ENCODE measurements at places on chromosomes 1 and 21.

GRCh38 chr1:109910123-109910962, at the start of gene CSF1:
TSS of gene CSF1 (plus strand) at chr1:109910849. CDS start at chr1:109911024, 175 bp downstream.
- DNase-seq = peak; percentile 73

GRCh38 chr1:228824366-228824765, 89.1 kb downstream of the RHOU start:
- no peak for DNase-seq

DNA sequence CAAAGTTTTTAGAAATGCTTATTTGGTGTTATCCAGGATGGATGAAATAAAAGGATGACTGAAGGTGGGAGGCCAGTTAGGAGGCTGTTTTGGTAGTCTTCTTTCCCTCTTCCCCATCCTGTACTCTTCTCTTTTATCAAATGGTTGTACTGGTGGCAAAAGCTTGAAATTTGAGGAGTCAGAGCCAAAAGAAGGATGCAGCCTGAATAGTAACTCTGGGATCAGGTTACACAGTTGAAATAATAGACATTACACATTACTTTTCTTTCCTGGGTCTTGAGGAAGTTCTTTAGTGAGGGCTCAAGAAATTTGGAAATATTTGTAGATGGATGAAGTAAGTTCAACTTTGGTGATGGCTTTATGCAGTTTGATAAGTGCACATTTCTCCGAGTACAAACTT, 108.6 kb downstream of the GPR52 start:
- no peak for DNase-seq

DNA sequence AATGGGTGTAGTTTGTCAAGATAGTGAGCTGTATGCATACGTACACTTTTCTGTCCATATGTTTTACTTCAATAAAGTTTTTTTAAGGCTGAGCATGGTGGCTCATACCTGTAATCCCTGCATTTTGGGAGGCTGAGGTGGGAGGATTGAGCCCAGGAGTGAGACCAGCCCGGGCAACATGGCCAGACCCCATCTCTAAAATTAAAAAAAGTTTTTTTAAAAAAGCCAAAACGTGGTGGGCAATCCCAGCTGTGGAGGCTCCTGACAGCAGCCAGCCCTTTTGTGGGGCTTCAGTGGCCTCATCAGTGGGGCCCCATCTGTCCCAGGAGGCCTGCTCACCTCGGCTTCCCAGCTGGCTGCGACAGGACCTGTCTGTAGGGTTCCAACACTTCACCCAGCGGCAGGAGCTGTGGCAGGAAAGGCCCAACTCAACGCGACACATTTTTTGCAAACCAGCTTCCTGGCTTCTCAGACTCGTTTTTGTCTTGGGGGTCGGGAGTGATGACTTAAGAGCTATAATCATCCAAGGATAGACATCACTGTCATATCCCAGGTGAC, 56.9 kb upstream of the LBR start:
- DNase-seq = no peak

- no peak for DNase-seq
Measured at GRCh38 chr1:85865213-85865612, 157.0 kb upstream of the ZNHIT6 start.

GRCh38 chr1:84996846-84997666, at the start of gene MCOLN2:
TSS of gene MCOLN2 (minus strand) at chr1:84997113. CDS start at chr1:84996872, 241 bp downstream.
- no peak for DNase-seq

- no peak for DNase-seq
Measured at GRCh38 chr1:100306735-100307313, 40.8 kb downstream of the RTCA start.

DNA sequence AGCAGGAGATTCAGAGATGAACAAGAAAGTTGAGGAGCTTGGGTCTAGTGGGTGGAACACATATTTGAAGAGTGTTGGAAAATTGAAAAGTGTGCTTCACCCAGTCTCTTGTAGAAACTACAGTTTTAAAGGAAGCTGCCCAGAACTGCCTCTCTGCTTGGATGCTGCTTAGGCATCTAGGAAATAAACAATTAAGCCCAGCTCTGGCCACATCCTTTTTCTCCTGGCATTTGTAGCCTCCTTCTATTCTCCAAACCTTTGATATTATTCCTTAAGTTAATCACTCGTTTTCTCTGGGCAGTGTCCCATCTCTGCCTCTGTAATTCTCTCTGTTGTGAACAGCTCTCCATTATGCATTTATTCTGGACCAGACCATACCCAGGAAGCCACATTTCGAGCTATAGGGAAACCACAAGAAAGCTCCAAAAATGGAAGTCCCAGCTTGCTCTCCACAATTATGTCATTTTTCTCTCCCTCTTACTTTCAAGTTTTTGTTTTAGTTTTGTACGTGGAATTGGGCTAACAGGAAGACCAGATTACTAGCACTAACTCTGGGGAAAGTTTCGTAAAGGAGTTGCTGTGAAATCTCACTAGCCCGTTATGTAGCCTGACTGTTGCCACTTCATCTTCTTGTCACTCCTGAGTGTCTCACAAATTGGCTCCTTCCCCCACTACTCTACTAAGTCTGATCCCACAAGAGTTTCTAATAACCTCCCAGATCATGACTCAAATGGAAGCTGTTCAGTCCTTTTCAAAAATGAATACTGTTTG, 102.2 kb downstream of the NTMT2 start:
- DNase-seq = no peak

DNA sequence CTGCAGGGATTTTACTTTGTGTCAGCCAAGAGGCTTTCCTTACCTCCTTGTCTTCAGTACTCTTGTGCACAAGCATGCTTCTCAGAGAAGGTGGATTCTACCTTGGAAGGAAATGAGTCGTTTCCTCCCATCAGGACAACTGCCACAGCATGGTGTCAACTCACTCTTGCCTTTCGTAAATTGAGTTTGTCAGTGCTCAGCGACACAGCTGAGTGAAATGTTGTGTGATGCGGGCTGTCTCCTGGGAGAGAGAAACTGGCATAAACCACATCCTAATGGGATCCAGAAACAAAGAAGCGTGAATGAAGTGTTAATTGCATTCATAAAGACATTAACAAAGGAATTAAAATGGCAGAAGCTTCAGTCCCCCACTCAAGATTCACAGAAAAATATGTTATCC, 51.5 kb upstream of the SLC22A15 start:
- peak; percentile 38 for DNase-seq

DNA sequence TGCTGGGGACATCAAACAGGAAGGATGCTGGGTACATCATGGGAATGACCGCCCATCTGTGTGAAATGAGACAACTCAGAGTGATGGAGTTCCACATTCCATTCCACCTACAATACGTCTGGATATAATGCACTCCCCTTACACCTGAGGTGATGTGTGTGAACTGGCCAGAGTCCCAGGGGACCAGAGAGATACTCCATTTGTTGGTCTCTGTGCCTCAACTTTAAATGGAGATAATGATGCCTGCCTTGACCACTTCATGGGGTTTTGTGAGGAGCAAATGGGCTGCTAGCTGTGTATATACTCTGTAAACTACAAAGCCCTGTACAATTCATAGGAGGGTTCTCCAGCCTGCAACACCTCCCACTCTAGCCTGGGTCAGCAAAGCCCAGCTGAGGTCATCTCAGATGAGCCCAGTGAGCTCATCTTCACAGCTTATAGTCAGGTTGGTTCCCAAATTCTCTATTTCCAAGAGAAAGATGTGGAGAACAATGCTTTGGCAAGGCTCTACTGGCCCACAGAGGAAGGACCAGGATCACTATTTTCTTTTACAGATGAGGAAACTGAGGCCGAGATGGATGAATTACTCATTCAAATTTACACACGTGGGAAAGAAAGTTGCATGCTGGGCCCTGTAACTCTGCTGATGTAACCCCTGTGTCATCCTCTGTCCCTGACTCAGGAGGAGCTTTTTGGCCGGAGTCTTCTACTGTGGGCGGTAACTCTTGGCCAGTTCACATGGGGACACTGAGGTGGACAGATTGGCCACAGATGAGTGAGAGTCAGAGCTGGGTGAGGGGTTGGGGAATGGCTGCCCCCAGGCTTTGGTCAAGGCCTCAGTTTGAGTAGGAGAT, 105.6 kb upstream of the GCLM start:
- no peak for DNase-seq

DNA sequence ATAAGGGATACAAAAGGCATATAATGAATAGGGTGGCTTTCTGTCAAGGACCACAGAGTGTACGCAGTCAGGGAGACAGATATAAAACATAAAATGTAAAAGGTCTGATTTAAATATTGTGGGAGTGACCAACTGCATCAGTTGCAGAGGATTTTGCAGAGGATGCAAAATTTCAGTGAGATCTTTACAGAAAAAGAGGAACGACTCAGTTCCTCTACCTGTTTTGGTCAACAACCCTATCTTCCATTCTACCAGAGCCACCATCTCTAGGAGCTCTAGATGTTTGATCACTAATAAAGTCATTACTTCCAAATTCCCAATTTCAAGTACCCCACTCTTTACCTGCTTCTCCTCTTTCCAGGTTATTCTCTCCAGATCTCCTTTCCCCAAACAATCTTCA, 16.5 kb downstream of the SOD1 start:
- DNase-seq = no peak

DNA sequence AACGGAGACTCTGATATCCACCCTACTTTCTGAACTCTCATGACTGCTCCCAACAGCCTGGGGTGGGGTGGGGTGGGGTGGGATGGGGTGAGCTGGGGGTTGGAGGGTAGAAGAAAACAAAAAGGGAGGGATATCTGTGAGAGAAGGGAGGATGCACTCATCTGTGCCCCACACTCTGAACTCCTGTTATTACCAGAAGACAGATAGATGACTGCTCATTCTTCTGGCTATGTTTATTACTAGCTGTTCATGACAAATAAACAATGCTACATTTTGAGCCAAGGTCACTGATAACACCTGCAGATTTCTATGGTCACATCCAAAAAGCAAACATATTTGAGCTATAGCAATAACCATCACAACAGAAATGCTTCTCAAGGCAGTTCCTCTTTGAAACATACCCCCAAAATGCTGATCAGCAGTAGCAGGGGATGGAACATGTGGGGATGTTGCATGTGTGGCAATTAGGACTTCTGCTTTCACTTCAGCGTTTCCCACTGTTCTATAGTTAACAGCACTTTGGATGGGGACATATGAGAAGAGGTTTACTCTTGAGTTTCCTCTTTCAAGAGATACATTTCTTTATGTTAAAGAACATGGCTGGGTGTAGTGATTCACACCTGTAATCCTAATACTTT, 43.3 kb downstream of the GPR3 start:
- no peak for DNase-seq

GRCh38 chr1:9289711-9290485, 2.8 kb upstream of the SPSB1 start:
- no peak for DNase-seq

- DNase-seq = no peak
Measured at GRCh38 chr1:34781844-34782391, 904 bp downstream of the GJB3 start.

DNA sequence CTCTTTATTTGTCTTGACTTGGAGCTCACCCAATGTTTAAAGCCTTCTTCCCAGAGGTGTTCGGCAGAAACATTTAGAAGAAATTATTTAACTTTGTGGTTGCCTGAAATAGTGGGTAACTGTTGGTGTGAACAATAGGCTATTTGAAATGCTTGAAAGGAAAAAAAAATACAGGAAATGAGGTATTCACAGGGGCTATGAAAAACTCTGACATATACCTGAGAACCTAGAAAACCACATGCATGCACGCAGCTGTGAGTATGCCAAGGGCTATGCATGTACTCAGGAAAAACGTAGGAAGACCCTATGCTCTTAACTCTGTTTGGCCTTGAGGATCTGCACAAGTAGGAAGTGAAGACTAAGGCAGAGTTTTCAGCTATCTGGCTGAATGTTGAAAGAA, 16.4 kb upstream of the RNF186 start:
- DNase-seq = no peak

GRCh38 chr1:97745912-97746311, 174.9 kb downstream of the DPYD start:
- peak; percentile 11 for DNase-seq

DNA sequence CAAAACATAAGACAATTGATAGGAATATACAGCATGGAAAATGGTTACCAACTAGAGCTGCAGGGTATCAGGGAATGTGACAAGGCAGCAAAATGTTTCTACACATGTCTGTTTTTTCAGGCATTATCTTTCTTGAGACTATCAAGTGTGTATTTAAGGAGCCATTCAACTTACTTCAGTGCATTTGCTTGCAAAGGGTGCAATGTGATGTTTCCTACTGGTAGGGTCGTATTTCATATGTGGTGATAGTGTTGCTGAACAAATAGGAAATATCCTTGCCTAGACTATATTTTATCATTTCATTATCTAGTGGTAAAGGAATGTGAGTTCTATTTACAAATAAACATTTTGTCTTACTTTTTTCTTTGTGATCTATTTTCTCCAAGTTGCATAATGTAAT, 42.4 kb downstream of the PTPRC start:
- no peak for DNase-seq

DNA sequence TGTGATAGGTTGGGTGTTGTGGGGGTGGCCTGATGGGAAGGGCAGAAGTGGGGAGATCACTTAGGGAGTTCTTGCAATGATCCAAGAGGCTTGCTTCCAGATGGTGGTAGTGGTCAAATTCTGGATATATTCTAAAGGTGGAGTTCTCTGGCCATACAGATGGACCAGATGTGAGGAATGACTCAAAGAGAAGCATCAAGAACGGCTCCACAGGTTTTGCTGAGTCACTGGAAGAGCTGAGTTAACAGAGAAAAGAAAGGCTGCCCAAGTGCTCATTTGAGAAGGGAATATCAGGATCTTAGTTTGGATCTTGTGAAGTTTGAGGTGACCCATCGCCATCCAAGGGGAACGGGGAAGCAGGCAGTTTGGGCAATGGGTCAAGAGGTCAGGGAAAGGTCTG, 192.9 kb upstream of the GALNT2 start:
- DNase-seq = no peak

DNA sequence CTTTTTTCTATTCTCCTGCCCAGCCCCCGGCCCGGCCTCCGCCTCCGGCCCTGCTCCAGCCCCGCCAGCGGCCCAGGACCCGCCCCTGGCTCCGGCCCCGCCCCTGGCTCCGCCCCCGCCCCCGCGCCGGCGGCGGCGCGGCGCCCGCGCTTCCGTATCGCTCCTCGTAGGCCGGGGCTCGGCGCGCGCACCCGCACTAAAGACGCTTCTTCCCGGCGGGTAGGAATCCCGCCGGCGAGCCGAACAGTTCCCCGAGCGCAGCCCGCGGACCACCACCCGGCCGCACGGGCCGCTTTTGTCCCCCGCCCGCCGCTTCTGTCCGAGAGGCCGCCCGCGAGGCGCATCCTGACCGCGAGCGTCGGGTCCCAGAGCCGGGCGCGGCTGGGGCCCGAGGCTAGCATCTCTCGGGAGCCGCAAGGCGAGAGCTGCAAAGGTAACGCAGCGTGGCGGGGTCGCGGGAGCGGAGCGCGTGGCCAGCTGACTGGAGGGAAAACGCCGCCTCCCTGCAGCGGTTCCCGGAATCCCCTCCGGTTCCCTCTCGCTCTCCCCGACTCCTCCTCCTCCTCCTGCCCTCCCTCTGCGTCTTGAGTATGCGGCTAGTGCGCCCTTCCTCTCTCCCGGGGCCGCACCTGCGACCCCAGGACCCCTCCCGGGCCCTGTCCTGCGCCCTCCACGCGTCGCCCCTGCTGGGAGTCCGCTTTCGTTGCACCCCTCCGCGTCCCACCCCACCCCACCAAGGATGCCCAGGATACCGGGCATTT, at the start of gene IFNAR2:
TSS of gene IFNAR2 (plus strand) at position 155 of the 761 bp plus-strand sequence. CDS start 11,985 bp downstream, outside the sequence.
- DNase-seq = peak; percentile 50

DNA sequence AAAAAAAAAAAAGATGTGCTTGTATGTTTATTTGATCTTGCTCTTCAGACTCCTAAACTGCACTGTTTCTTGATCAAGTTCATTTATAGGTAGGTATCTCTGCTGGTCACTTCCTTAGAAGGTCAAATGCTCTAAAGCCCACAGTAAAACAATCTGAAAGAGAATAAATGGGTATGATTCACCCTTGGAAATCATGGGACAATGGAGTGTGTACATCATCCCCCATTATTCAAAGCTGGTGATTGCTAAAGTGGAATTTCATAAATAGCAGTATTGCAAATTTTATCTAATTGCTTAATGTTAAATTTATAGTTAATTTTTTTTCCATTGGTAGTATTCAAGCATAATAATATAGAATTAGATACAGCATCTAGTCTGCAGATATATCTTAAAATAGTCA, 53.4 kb downstream of the MIER1 start:
- no peak for DNase-seq
